Activated CD8-positive, alpha-beta memory T cell treated with anti-CD3 and anti-CD28 coated beads for 24 hours (primary cell): ENCODE measurements at places on chromosomes 12 and 14.
A peak's percentile ranks its signal among the peaks of the same experiment; 100 is the strongest.

GRCh38 chr12:56487448-56488040 lies 417 bp downstream of the GLS2 start:
- DNase-seq: peak; percentile 75

GRCh38 chr12:98838231-98838647 lies 193.1 kb downstream of the APAF1 start:
- DNase-seq: no peak

- DNase-seq: no peak
Observed at GRCh38 chr12:50101663-50102062, 2.1 kb upstream of the GPD1 start.

DNA sequence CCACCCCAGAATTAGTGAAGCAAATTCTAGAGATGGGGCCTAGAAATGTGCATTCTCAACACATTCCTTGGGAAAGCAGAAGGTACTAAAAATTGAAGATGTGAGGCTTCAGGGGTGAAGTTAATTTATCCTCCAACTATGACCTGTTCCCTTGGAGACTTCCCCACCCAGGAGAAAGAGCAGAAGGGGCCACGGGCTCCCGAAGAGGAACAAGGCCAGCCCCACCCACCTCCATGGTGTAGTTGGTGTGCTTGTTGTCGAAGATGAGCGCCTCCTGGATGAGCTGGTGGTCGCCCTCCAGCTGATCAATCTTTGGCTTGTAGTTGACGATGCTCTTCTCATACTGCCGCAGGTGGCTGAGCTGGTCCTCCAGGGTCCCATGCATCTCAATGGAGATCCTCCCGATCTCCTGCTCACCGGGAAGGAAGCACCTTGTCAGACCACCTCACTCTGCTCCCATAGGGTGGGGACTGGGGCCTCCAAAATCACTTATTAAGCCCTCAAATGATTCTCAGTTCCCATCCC lies 87.8 kb upstream of the ZFP36L1 start:
- DNase-seq: no peak

GRCh38 chr14:39763402-39763890 lies 331.2 kb upstream of the FBXO33 start:
- no peak for DNase-seq

DNA sequence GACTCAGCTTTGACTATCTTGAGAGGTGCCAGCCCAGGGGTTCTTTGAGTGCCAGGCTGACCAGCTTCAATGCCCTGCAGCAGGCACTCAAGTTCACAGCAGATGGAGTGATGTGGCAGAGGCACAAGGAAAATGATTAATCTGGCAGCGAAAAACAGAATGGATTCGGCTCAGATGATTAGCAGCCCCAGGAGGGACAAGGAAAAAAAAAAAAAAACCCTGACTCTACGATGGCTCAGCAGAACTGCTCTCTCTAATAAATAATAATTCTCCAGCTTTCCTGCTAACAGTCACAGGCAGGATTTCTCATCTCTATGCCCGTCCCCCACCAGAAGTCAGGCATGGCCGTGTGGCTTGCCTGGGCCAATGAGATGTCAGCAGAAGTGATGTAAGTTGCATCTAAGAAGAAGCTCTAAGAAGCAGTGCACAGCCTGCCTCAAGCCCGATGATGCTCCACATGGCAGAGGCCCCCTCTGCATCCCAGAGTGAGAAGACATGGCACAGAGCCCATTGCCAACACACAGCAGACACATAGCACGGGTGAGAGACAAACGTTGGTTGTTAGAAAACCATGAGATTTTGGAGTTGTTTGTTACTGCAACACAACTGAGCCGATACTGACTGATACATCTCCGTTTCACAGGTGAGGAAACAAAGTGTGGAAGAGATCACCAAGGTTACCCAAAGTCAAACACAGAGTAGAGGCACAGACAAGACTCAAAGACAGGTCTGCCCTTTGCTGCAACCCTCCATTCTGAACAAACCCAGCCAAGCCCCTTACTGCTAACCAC lies 111.0 kb downstream of the SCARB1 start:
- no peak for DNase-seq

DNA sequence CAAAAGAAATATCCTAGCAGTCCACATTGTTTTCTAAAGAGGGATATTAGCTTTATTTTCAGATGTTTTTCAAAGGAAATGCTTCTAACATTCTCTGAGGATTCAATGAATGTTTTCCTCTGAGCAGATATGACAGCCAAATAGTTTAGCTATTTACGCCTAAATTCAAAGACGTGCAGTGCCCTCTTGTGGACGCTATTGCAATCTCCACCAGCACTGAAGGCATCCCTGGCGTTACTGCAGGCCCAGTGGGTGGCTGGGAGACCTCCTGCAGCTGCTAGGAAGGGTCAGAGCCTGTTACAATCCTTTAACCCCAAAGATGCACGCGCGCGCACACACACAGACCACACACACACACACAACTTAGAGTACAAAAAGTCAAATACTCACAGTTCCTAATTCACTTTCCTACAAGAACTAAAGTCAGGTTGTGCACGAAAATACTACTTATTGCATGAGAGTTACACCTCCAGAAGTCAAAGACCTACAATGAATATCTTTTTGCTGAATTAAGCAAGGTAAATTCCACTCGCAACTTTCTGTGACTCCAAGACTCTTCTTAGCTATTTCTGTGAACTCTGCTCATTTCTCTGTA lies 589.3 kb upstream of the TMEM132C start:
- DNase-seq: peak; percentile 64

GRCh38 chr12:120820884-120821510 lies 83.2 kb downstream of the SPPL3 start:
- peak; percentile 63 for DNase-seq

GRCh38 chr12:82448911-82449578 lies 90.7 kb downstream of the METTL25 start:
- DNase-seq: no peak

GRCh38 chr12:115132905-115133304 lies 448.9 kb upstream of the TBX3 start:
- no peak for DNase-seq

- no peak for DNase-seq
Observed at GRCh38 chr14:76808011-76808410, 4.7 kb downstream of the ANGEL1 start.

DNA sequence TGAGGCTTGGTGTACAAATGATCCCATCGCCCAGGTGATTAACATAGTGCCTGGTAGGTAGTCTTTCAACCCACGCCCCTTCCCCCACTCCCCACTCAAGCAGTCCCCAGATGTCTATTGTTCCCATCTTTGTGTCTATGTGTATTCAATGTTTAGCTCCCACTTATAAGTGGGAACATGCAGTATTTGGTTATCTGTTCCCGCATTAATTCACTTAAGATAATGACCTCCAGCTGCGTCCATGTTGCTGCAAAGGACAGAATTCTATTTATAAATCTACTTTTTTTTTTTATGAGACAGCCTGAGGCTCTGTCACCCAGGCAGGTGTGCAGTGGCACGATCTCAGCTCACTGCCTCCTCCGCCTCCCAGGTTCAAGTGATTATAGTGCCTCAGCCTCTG lies 15.7 kb downstream of the SPX start:
- DNase-seq: no peak

- DNase-seq: no peak
Observed at GRCh38 chr12:48717252-48717695, 767 bp upstream of the CCNT1 start.

GRCh38 chr14:98548071-98548686 lies 723.8 kb downstream of the BCL11B start:
- peak; percentile 72 for DNase-seq

DNA sequence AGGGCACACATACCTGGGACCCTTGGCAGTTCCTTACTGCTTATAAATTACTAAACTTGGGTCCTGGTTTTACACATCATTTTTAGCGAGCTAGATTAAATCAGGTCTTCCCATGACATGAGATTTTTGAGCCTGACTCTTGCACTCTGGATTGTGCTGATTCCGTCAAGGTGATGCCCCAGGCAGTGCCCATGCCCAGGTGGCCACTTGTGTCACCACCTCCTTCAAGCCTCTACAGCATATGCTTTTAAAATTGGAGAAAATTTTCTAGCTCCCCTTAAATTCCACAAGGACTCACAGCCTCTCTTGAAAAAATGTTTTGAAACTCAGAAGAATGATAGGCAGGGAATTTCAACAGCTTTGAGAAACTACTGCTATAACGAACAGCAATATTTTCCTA lies 9.6 kb downstream of the PTPN21 start:
- DNase-seq: no peak
